A549 treated with RU486 at 1 μM for 4 hours (cell line): ENCODE measurements at places on chromosomes 6 and 20. TPM values are rescaled to one million over a fixed set of nuclear protein-coding genes. Genes with fewer than 3 reads are reported as not detected.

The RNF39 gene
- 0.03 to 0.06 TPM in 2 of 5 replicates, not detected in the others for total RNA-seq

The ENPP5 gene
- total RNA-seq = not detected in 5 replicates

The BCAS1 gene
- 0.64 to 1.1 TPM (median 0.80 TPM) in 5 replicates for total RNA-seq

The EEF1A2 gene
- 134 to 157 TPM (median 155 TPM) in 5 replicates for total RNA-seq

The TRIM40 gene
- not detected in 5 replicates for total RNA-seq

The CCHCR1 gene
- 6.5 to 7.3 TPM (median 6.7 TPM) in 5 replicates for total RNA-seq

The NRSN2 gene
- 54.0 to 68.2 TPM (median 62.2 TPM) in 5 replicates for total RNA-seq

The DEFB119 gene
- not detected in 5 replicates for total RNA-seq

The ZNFX1 gene
- 23.1 to 27.0 TPM (median 24.7 TPM) in 5 replicates for total RNA-seq

The RAB32 gene
- total RNA-seq = 36.1 to 48.4 TPM (median 46.2 TPM) in 5 replicates

The COL9A1 gene
- total RNA-seq = not detected in 5 replicates

The HLA-DOB gene
- total RNA-seq = 0.13 to 0.21 TPM (median 0.13 TPM) in 3 of 5 replicates, not detected in the others

The PGBD1 gene
- total RNA-seq = 4.2 to 5.6 TPM (median 4.9 TPM) in 5 replicates

The RHAG gene
- total RNA-seq = 0.09 to 0.10 TPM in 2 of 5 replicates, not detected in the others

The MYH7B gene
- 0.03 to 0.04 TPM in 2 of 5 replicates, not detected in the others for total RNA-seq

The SLC17A1 gene
- total RNA-seq = 0.08 to 0.10 TPM in 2 of 5 replicates, not detected in the others

The CCN5 gene
- total RNA-seq = 22.0 to 38.0 TPM (median 23.7 TPM) in 5 replicates

The TSPO2 gene
- not detected in 5 replicates for total RNA-seq

The LHFPL5 gene
- 0.05 TPM in 1 of 5 replicates, not detected in the others for total RNA-seq

The XKR7 gene
- 0.01 TPM in 1 of 5 replicates, not detected in the others for total RNA-seq

The PLG gene
- total RNA-seq = not detected in 5 replicates

The BPI gene
- not detected in 5 replicates for total RNA-seq

The LY6G6F gene
- total RNA-seq = not detected in 5 replicates

The ALDH8A1 gene
- 0.08 to 0.17 TPM (median 0.13 TPM) in 4 of 5 replicates, not detected in the other for total RNA-seq

The MCM8 gene
- total RNA-seq = 14.6 to 21.6 TPM (median 20.8 TPM) in 5 replicates

The LST1 gene
- 0.28 to 1.3 TPM in 2 of 5 replicates, not detected in the others for total RNA-seq

The LAMA5 gene
- total RNA-seq = 195 to 408 TPM (median 321 TPM) in 5 replicates

The HCRTR2 gene
- not detected in 5 replicates for total RNA-seq

The RNF182 gene
- 2.5 to 3.7 TPM (median 3.3 TPM) in 5 replicates for total RNA-seq

The PRPH2 gene
- not detected in 5 replicates for total RNA-seq

The RSPO3 gene
- total RNA-seq = 86.4 to 127 TPM (median 99.4 TPM) in 5 replicates

The ZDHHC14 gene
- total RNA-seq = 2.2 to 4.1 TPM (median 3.2 TPM) in 5 replicates

The OR11A1 gene
- not detected in 5 replicates for total RNA-seq

The OXT gene
- not detected in 5 replicates for total RNA-seq

The CDH4 gene
- total RNA-seq = 5.7 to 9.4 TPM (median 7.8 TPM) in 5 replicates

The PRSS35 gene
- 0.08 to 0.09 TPM in 2 of 5 replicates, not detected in the others for total RNA-seq

The PRIM2 gene
- 8.2 to 14.9 TPM (median 12.7 TPM) in 5 replicates for total RNA-seq

The MAP3K4 gene
- 11.9 to 17.1 TPM (median 14.3 TPM) in 5 replicates for total RNA-seq

The TBXT gene
- total RNA-seq = not detected in 5 replicates

The DPPA5 gene
- total RNA-seq = not detected in 5 replicates

The ADGRF5 gene
- total RNA-seq = not detected in 5 replicates

The HLA-DQB1 gene
- total RNA-seq = not detected in 5 replicates

The TRIM31 gene
- 1.6 to 3.1 TPM (median 2.3 TPM) in 5 replicates for total RNA-seq

The TLDC2 gene
- not detected in 5 replicates for total RNA-seq

The FERMT1 gene
- 15.8 to 17.7 TPM (median 17.0 TPM) in 5 replicates for total RNA-seq

The MEA1 gene
- 90.8 to 113 TPM (median 93.1 TPM) in 5 replicates for total RNA-seq

The TTLL9 gene
- 0.03 to 0.15 TPM (median 0.09 TPM) in 5 replicates for total RNA-seq

The MGME1 gene
- 43.0 to 46.1 TPM (median 45.5 TPM) in 5 replicates for total RNA-seq

The PKIB gene
- 0.58 to 1.4 TPM (median 0.93 TPM) in 5 replicates for total RNA-seq

The CLPSL1 gene
- total RNA-seq = not detected in 5 replicates

The NNAT gene
- not detected in 5 replicates for total RNA-seq

The GPSM3 gene
- total RNA-seq = 0.26 to 0.58 TPM (median 0.38 TPM) in 5 replicates

The SIRPD gene
- not detected in 5 replicates for total RNA-seq

The COL21A1 gene
- total RNA-seq = 0.43 to 1.5 TPM (median 0.72 TPM) in 5 replicates

The SYCP2 gene
- total RNA-seq = 0.30 to 0.80 TPM (median 0.32 TPM) in 5 replicates

The TGM2 gene
- total RNA-seq = 292 to 467 TPM (median 378 TPM) in 5 replicates

The PBOV1 gene
- not detected in 5 replicates for total RNA-seq

The TCP11 gene
- not detected in 5 replicates for total RNA-seq
